ENCODE measurements at places on chromosomes 4 and X. TPM values are rescaled to one million over a fixed set of nuclear protein-coding genes. Genes with fewer than 3 reads are reported as not detected.

The NPY1R gene
- 17.2 TPM for polyA plus RNA-seq

The SLC25A31 gene
- polyA plus RNA-seq: not detected

The PGM2 gene
- 19.6 TPM for polyA plus RNA-seq

The BCAP31 gene
- 101 TPM for polyA plus RNA-seq

The RAPGEF2 gene
- polyA plus RNA-seq: 9.4 TPM

The FRMD7 gene
- polyA plus RNA-seq: 1.0 TPM

The SYTL5 gene
- polyA plus RNA-seq: 0.18 TPM

The TCEAL2 gene
- 29.6 TPM for polyA plus RNA-seq

The MAOB gene
- polyA plus RNA-seq: 59.6 TPM

The RHOXF1 gene
- polyA plus RNA-seq: not detected

The NOX1 gene
- polyA plus RNA-seq: not detected

The F8A1 gene
- polyA plus RNA-seq: 15.5 TPM

The LARP1B gene
- polyA plus RNA-seq: 15.2 TPM
